Stimulated activated CD4-positive, alpha-beta T cell treated with anti-CD3 and anti-CD28 coated beads, TNF-alpha, amount 100 ng/mL, for 1 hour (primary cell): ENCODE measurements at places on chromosomes 7 and 10.

- DNase-seq, result peak; percentile 15
Observed at GRCh38 chr7:37081436-37081835, 357.1 kb upstream of the AOAH start.

DNA sequence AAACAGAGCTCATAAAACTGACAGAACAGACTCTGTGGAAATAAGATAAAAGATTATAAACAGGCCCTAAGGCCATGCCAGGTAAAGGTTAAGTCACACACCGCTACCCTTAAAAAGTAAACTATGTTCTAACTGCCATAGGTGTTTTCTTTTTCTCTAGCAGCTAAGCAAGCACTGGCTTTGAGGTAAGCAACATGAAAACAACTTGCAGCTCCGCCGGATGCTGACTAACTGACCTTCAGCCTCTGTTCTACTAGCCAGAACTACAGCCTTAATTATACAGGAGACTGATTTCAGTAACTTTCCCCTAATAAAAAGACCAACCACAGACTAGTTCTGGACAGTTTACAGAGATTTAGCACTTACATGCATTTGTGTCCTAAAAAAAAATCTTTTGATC lies 708.3 kb downstream of the CCSER2 start:
- DNase-seq, result no peak

DNA sequence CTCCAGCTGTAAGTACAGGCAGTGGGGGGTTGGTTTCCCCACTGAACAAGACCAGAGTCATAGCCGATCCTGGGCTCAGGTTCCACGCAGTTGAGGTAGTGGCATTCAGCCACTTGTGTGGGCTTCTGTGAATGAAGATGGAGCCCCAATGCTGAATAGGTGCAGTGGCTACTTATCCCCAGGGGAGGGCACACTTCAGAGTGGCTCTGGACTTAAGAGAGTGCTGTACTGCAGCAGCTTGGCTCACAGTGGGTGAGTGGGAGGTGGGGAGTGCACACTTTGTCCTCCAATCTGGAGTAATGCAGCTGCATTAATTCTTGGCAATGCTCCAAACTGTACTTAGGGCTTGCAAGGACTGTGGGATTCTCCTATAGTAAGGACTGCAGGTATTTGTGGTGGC lies 81.9 kb downstream of the BUB3 start:
- DNase-seq, result no peak

- no peak for DNase-seq
Observed at GRCh38 chr7:101728128-101728527, 89.3 kb upstream of the CUX1 start.

DNA sequence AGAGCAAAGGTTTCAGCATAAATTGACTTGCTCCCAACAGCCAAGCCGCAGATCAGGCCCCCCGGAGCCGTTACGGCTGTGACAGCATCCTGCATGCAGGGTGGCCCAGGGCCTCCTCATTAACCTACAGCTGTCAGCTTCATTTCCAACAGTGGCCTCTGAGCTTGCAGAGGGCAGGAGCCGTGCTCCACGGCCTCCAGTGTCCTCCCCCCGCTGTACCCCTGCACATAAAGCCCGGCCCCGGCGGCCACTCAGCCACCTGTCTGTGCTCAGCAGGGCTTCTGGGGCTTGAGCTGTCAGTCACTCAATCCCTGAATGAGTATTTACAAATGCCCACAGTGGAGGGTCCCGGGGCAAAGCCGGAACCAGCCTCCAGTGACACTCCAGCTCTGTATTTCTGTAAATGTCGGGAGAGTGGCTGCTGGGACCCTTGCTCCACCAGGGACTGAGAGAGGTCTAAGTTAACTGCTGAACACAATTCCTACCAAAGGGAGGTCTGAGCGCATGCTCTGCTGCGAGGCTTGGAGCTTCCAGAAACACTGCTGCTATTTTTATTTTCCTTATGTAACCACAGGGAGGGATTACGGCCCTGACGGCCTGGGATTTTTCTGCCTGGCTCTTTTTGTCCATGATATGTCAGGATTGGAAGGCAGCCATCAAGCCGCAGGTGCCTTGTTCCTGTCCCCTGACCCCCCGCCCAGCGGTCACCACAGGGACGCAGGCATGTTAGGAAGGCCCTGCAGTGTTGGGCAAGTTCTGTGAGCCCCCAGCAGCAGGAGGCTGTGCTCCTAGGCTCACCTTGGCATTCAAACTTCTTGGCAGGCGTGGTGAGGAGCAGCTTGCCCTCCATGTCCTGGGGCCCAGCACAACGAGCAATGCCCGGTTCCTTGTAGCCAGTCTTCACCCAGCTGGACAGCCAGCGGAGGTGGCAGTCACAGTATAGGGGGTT lies 165.0 kb downstream of the SLIT1 start:
- no peak for DNase-seq

DNA sequence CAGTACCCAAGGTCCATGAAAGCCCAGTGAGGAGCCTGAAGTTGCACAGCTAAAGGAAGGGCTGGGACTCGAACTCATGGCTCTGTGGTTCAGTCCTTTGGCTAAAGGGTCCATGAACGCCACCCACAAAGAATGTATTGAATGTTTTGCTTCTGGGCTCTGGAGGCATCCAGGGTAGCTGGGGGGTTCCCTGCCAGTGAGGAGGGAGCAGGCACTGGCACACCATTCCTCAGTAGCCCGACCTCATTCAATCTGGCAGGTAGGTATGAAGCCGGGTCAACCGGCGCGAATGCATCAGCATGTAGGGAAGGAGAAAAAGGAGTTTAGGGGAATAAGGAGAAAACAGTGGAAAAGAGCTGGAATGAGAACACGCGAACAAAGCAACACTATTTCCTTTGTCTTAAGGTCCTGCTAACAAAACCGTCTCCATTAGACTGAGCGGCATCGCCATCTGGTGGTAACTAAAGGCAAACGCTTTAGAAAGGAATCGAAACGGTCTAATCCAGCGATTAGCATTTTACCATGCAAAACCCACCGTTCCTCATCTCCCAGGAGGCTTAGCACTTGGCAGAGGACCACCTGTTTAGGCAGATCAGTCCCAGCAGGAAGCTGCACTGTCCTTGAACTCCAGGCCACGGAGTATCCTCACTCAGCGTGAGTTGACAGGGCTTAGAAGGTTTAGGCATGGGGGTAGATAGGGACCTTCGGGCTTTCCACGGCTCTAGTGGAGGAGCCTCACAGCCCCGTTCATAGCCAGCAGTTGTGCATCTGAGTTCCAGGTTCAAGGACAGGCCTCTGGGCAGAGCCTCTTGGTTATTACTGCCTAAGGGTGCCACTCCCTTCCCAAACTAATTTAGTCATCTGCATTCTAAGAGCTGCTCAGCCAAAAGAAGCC lies 122.8 kb downstream of the UBE2H start:
- peak; percentile 22 for DNase-seq
